ENCODE measurements at places on chromosomes 6 and 20. TPM values are rescaled to one million over a fixed set of nuclear protein-coding genes. Genes with fewer than 3 reads are reported as not detected.

MUC22 gene
- not detected for total RNA-seq

CYB5R4 gene
- total RNA-seq, result 23.1 TPM

- DNase-seq, result no peak
These were observed 237.4 kb downstream of the PTPRK start for GRCh38 chr6:128282961-128283360.

DNA sequence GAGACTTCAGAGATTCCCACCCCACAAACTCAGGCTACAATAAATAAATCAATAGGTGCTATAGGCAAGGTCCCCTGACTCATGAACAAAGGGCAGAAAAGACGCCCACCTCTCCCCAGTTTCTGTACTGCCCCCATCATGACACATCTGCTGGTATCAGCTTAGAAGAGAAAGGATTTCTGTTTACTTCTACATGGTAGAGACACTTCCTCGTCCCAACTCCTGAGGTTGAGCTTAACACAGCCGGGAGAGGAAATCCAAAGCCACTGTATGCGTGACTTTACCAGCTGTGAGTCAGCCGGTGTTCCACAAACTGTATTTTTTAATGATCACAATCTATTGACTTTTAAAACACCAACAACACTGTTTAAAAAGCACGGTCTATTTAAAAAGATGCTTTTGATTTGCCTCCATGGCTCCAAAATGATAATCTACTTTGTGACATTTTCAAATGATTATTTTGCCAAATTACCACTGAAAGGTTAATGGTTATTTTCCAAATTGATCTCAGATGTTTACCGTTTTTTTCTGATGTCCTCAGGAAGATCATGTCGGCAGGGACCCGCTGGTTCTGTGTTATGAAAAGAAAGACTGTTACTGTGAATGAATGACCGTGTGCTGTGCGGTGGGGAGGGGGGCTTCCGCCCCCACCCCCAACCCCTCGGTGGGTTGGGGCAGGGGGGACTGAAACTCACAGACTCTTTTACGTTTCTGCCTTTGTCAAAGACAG lies 72.5 kb downstream of the ATP9A start:
- no peak for DNase-seq

DNA sequence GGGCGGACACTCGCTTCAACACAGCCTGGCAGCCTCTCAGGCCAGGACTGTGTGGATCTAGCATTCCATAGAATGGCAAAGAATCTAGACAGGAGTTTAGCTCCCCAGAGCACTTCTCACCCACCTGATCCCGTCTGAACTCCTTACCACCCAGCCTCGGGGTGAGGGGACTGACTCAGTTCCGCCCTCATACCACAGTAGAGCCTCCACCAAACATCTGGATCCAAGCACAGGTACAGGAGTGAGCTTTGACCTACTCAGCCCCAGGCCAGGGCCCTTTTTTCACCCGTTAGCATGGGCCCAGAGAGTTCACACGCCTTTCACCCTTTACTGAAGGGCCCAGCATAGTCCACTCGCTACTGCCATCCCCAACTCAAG lies 715 bp downstream of the PSMF1 start:
- no peak for DNase-seq

DNA sequence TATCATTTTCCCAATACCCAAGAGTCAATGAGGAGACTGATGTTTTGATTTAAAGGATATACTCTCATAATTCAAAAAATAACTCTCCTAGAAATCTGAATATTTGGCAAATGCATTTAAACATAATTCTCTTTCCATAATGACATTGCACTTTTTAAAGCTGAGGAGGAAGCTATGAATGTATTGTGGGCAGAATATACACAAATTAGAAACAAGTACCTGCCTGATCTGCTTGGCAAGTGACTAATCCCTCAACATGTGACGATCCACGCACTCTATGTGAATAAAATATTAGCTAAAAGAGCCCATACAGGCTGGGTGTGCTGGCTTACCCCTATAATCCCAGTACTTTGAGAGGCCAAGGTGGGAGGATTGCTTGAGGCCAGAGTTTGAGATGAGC lies 88.3 kb upstream of the CCDC28A start:
- DNase-seq, result no peak

Measured in left lung (tissue), 14 donors.